ENCODE measurements at places on chromosomes 4 and X.

DNA sequence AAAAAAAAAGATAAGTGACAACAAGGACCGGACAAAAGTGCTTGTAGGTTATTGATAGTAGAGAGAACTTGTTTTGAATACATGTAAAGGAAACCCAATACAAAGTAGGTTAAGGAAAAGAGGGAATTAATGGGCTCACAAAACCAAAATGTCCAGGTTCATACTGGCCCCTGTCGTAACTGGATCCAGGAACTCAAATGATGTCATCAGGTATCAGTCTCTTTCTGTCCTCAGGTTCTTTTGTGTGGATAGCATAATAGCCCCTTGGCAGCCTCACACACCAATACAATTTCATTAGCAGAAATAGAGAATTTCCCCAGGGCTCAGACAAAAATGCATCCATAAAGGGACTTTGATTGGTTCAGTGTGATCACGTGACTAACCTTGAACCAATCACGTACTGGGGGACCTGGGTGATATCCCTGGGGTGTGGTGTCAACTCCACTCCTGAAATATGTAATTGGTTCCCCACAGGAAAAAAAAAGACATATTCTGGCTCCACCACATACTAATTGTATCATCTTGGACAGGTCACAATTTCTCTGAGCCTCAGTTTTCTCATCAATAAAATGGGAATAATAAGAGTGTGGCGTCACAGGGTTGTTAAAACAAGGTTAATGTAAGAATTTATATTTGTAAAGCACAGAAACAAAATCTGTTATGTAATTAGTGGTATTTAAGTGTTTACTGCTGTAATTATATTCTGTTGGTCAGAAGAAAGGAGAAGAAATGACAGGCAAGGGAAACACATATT lies 174.8 kb downstream of the PDGFRA start:
- no peak for DNase-seq
- H3K4me1 ChIP-seq: no peaks in the 10 kb centered on the region
- no peaks in the 10 kb centered on the region for H3K36me3 ChIP-seq
- no peak overlapping the region for H3K4me3 ChIP-seq
- no peaks in the 10 kb centered on the region for H3K27me3 ChIP-seq

- H3K4me1 ChIP-seq: no peaks in the 10 kb centered on the region
- H3K27ac ChIP-seq: no peak overlapping the region
- H3K4me3 ChIP-seq: no peak overlapping the region
- no peaks in the 10 kb centered on the region for H3K36me3 ChIP-seq
- no peaks in the 10 kb centered on the region for H3K27me3 ChIP-seq
These were observed 424.0 kb upstream of the NDST4 start for GRCh38 chr4:115537387-115537786.

DNA sequence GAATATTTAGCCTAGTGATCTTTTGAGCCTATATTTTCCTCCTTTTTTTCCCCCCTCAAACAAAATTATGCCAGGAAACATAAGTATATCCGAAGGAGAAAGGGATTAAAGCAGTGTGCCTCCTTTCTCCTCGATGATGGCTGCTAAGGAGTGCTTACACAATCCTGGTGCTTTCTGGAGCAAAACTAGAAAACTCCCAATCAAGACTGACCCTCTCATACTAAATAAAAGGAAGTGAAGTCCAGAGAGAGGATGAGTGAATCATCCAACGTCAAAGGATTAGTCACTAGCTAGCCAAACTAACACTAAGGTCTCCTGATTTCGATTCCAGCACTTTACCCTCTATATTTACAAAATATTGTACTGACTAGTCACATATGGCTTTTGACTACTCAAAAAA lies 146.8 kb downstream of the PPP3CA start:
- H3K4me1 ChIP-seq: no peaks in the 10 kb centered on the region
- H3K27ac ChIP-seq: peak overlapping the region; percentile 14
- no peaks in the 10 kb centered on the region for H3K36me3 ChIP-seq
- H3K4me3 ChIP-seq: no peak overlapping the region

DNA sequence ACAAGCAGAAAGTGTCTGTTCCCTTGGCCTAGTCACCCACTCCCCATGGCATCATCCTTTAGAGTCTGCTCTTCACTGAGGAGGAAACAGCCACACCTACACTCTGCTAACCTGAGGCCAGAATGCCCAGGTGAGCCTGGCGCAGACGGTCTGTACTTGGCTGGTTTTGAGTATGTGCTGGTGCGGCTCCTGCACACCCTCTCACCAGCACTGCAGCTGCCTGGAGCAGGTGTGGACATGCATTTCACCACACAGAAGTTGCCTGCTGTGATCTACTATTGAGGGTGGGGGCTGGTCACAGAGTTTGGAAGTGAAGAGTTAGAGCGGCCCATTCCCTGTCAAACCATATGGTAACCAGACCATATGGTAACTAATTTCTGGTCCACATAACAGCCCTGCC lies 39.5 kb downstream of the KANTR start:
- no peak overlapping the region for H3K27ac ChIP-seq
- DNase-seq: no peak
- H3K36me3 ChIP-seq: no peaks in the 10 kb centered on the region

DNA sequence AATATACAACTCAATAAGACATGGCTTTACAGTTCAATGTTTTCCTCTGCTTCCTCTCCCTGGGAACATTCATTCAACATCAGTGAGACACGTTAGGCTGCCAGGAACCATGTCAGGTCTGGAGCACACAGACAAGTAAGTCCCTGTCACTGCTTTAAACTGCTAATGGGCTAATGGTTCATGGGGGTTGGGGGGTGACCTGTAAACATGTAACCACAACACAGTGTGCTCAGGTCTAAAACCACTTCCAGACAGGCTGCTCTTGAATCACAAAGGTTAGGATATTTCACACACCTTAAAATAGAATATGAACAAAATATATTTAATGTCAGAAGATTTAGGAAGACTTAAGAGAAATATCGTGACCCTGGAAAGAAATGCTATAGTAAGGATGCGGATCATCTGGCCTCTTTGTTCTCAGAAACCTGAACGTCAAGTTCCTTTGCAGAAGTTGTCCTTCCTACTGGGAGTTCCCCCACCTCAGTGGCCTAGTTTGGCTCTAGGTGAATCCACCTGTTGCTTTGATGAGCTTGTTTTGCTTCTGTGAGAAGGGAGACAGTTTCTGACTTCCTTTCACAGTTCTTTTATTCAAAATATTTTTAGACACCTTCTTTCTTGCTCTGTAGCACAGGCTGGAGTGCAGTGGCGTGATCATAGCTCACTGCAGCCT lies 359.9 kb downstream of the UNC5C start:
- H3K36me3 ChIP-seq: no peaks in the 10 kb centered on the region
- no peak for DNase-seq
- peaks cover 2% of the 10 kb centered on the region for H3K4me1 ChIP-seq
- H3K27ac ChIP-seq: no peak overlapping the region

DNA sequence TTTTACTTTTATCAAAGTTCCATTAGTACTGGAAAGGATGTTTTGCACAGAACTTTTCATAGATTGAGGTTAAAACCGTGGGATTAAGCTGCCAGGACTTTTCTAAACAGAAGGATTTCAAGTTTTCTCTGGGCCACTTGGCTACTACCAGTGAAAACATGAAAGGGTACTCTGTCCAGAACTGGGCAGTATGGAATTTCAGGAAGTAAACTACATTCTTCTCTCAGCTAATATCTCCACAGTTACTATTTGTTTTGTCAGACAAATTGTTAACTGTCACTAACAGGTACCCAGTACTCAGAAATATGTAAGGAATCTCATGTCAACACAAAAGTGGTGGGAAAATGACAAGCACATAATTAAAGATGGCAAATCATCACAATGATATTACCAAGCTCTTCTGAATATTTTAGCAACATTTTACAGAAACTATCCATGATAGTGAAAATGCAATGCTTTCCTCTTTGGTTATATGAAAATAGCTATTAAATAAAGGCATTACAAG lies 454.4 kb downstream of the C4orf33 start:
- DNase-seq: no peak
- H3K4me3 ChIP-seq: no peak overlapping the region
- no peak overlapping the region for H3K27ac ChIP-seq
- H3K27me3 ChIP-seq: no peaks in the 10 kb centered on the region
- no peaks in the 10 kb centered on the region for H3K36me3 ChIP-seq

- H3K27me3 ChIP-seq: no peaks in the 10 kb centered on the region
- DNase-seq: no peak
- no peaks in the 10 kb centered on the region for H3K4me1 ChIP-seq
- H3K4me3 ChIP-seq: no peak overlapping the region
- H3K36me3 ChIP-seq: no peaks in the 10 kb centered on the region
These were observed 38.9 kb downstream of the PRIMPOL start for GRCh38 chr4:184688447-184688846.

GRCh38 chr4:75565481-75565880 lies 9.6 kb downstream of the ODAPH start:
- no peak overlapping the region for H3K27ac ChIP-seq
- DNase-seq: no peak
- no peaks in the 10 kb centered on the region for H3K4me1 ChIP-seq
- no peaks in the 10 kb centered on the region for H3K36me3 ChIP-seq
- H3K27me3 ChIP-seq: no peaks in the 10 kb centered on the region
- H3K4me3 ChIP-seq: no peak overlapping the region

- H3K4me3 ChIP-seq: no peak overlapping the region
- DNase-seq: no peak
These were observed 91.7 kb upstream of the ADRA2C start for GRCh38 chr4:3674479-3674851.

GRCh38 chr4:147108409-147108808 lies 162.7 kb upstream of the TTC29 start:
- no peak overlapping the region for H3K27ac ChIP-seq
- no peaks in the 10 kb centered on the region for H3K27me3 ChIP-seq
- H3K36me3 ChIP-seq: no peaks in the 10 kb centered on the region
- H3K4me3 ChIP-seq: no peak overlapping the region
- no peak for DNase-seq

- DNase-seq: no peak
- H3K27ac ChIP-seq: no peak overlapping the region
- no peak overlapping the region for H3K4me3 ChIP-seq
- H3K4me1 ChIP-seq: no peaks in the 10 kb centered on the region
- no peaks in the 10 kb centered on the region for H3K27me3 ChIP-seq
These were observed 391.0 kb downstream of the GPAT3 start for GRCh38 chr4:83926950-83927349.

GRCh38 chr4:777520-778262 lies 48.2 kb downstream of the CPLX1 start:
- H3K27me3 ChIP-seq: no peaks in the 10 kb centered on the region
- H3K4me1 ChIP-seq: no peaks in the 10 kb centered on the region
- DNase-seq: no peak
- no peak overlapping the region for H3K27ac ChIP-seq
- no peak overlapping the region for H3K4me3 ChIP-seq
- peaks cover 51% of the 10 kb centered on the region for H3K36me3 ChIP-seq

- DNase-seq: no peak
- no peaks in the 10 kb centered on the region for H3K4me1 ChIP-seq
- no peak overlapping the region for H3K4me3 ChIP-seq
- H3K27me3 ChIP-seq: no peaks in the 10 kb centered on the region
These were observed 28.6 kb downstream of the GLRB start for GRCh38 chr4:157104541-157104940.

DNA sequence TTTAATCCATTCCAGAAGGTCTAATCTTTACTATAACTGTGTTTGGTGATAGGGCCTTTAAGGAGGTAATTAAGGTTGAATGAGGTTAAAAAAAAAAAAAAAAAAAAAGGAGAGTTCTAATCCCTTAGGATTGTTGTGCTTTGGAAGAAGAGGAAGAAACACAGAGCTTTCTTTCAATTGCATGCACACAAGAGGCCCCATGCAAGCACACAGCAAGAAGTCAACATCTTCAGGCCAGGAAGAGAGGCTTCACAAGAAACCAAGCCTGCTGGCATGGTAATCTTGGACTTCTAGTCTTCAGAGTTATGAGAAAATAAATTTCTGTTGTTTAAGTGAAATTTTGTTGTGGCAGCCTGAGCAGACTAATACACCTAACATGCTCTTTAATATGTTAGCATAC lies 118.6 kb downstream of the NAA11 start:
- no peaks in the 10 kb centered on the region for H3K36me3 ChIP-seq
- no peak overlapping the region for H3K4me3 ChIP-seq
- no peak for DNase-seq
- no peaks in the 10 kb centered on the region for H3K27me3 ChIP-seq

DNA sequence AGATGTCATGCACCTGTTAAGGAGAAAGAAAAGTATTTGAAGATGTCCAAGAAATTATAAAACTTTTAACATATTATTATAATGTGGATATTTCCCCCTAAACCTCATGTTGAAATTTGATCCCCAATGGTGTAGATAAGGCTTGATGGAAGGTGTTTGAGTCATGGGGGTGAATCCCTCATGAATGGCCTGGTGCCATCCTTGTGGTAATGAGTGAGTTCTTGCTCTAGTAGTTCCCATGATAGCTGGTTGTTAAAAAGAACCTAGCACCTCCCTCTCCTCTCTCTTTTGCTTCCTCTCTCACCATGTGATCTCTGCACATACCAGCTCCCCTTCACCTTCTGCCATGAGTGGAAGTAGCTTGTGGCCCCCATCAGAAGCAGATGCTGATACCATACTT lies 176.6 kb upstream of the NR3C2 start:
- H3K27ac ChIP-seq: no peak overlapping the region
- DNase-seq: no peak

DNA sequence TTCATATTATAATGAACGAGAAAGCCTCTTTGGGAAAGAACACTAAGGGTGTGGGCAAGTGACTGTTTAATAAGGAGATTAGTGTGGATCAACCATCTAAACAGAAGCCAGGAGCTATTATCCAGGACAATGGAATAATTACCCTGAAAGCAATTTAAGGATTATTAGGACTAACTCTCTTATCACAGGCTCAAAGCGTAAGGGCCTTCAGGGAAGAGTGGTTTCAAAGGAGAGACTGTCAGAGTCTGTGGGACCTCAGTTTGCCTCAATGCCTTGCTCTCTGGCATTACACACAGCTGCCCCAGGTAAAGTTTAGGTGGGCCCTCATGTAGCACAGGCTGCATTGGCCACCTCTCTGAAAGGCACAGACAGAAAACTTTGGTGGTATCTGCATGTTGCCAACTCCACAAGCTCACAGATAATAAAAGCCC lies 717.2 kb upstream of the ADGRL3 start:
- no peaks in the 10 kb centered on the region for H3K4me1 ChIP-seq
- no peak overlapping the region for H3K27ac ChIP-seq
- H3K27me3 ChIP-seq: no peaks in the 10 kb centered on the region
- H3K36me3 ChIP-seq: no peaks in the 10 kb centered on the region

DNA sequence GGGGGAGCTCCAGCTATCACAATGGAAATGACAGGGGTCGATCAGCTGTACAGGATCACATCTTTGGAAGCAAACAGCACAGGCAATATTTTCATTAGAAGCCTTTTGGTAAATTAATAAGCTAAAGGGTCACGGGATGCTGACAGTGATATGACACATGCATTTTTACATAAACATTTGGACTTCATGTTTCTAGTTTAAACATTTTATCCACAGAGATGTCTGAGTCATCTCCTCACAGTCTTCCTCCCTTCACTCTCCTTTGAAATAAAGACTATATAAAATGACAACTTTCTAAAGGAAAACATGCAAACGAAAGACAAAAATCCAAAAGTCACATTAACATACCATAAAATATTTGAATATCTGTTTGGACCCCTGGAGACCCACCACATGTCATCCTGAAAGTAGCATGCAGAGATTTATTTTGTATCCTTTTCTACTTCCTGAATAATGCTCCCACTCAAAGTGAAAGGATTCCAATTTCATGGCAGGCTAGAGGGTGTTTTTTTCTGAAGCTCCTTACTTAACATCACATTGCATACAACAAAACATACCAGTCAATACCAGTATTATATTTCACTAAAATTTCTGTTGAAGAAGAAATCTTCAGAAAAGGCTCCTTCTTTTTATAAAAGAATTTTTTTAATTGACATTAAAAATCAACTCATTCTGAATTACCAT lies 200.1 kb upstream of the PPARGC1A start:
- no peaks in the 10 kb centered on the region for H3K4me1 ChIP-seq
- no peaks in the 10 kb centered on the region for H3K36me3 ChIP-seq
- no peaks in the 10 kb centered on the region for H3K27me3 ChIP-seq
- H3K27ac ChIP-seq: no peak overlapping the region

All from right atrium auricular region (tissue), 2 donors.